Right atrium auricular region (tissue), 2 donors: ENCODE measurements at places on chromosomes 7 and 10. TPM values are rescaled to one million over a fixed set of nuclear protein-coding genes. Genes with fewer than 3 reads are reported as not detected.

The ASB13 gene
- total RNA-seq, result 14.3 TPM

- no peak overlapping the region for H3K4me3 ChIP-seq
- H3K27me3 ChIP-seq, result no peaks in the 10 kb centered on the region
- H3K36me3 ChIP-seq, result no peaks in the 10 kb centered on the region
- no peak overlapping the region for H3K27ac ChIP-seq
Observed at GRCh38 chr7:16891338-16891737, 9.6 kb upstream of the AGR3 start.

- H3K36me3 ChIP-seq, result no peaks in the 10 kb centered on the region
- no peaks in the 10 kb centered on the region for H3K27me3 ChIP-seq
- no peak for DNase-seq
- H3K27ac ChIP-seq, result no peak overlapping the region
Observed at GRCh38 chr10:83346266-83346910, 792.9 kb upstream of the GHITM start.

DNA sequence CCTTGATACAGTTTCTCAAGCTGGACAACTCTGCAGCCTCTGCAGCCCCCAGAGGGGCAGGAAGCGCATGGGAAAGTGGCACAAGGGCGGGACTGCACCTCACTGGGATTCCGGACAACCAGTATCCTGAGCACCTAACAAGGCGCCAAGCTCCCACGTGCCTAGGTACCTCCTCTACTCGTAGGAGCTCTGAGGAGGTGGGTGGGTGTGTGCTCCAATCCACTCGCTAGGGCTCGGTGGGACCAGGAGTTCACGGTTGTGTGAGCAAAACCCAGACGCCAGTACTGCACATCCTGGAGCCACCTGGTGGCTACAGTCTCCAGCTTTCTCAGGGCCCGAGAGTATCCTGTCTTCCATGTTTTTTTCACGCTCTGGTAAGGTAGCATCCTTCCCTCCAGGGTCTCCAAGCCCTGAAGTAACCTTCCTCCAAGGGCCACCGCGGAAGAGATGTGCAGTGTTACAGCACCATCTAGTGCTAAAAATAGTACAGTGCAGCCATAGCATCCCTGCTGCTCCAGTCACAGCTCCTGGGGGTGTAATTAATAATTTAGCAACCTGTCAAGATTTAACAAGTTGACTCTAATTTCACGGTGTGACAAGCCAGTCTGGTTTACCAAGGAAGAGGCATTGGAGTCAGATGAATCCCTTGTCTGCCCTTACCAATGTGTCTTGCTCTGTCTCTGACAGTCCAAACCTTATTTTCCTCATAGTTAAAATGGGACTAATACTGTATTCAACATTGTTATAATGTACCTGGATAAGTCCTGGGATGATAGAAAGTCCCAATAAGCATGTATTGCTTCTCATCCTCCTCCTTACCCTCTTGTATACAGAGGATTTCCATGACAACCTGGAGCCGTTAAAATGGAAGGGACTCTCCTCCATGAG, 70.4 kb downstream of the HERPUD2 start:
- H3K36me3 ChIP-seq, result peaks cover 13% of the 10 kb centered on the region
- no peak overlapping the region for H3K4me3 ChIP-seq
- DNase-seq, result no peak
- no peak overlapping the region for H3K27ac ChIP-seq
- H3K27me3 ChIP-seq, result no peaks in the 10 kb centered on the region

GRCh38 chr10:98509745-98510144, 63.0 kb upstream of the HPS1 start:
- H3K27ac ChIP-seq, result no peak overlapping the region
- no peak overlapping the region for H3K4me3 ChIP-seq
- no peaks in the 10 kb centered on the region for H3K36me3 ChIP-seq
- H3K27me3 ChIP-seq, result no peaks in the 10 kb centered on the region
- H3K4me1 ChIP-seq, result no peaks in the 10 kb centered on the region
